NAMALWA (cell line): ENCODE measurements at places on chromosomes 7 and 10.
A peak's percentile ranks its signal among the peaks of the same experiment; 100 is the strongest.

DNA sequence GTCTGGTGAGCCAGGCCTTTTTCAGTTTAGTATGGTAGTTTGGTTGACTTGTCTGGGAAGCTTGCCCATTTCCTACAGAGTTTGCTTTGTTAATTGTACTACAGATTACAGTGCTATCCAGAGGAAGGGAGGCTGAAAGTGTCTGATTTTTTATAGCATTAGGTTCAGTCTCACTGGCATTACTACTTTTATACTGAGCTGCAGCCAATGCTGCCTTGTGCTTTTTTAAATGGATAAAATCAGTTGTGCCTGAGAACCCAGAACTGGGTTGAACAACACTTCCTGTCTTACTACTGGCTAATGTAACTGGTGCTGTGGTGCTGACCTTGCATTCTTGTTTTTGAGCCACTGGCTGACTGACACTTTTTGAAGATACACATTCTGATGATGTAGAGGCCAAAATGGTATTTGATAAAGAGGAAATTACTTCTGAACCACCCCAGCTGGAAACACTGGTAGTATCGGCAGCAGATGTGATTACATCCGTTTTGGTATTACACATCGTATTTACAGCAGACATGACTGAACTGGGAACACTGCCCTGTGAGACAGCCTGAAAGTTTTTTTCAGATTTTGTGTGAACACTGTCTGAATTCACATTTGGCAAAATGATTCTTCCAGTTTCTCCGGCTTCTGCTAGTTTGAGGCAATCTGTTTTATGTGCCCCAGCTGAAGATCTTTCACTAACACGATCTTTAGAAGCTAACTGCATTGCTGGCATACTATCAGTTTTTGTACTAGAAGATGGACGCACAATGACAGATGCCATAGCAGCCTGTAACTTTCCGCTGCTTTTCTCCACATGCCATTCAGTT lies 74.1 kb downstream of the NRBF2 start:
- DNase-seq: no peak

GRCh38 chr7:121276313-121276712 lies 52.5 kb upstream of the WNT16 start:
- DNase-seq: no peak

DNA sequence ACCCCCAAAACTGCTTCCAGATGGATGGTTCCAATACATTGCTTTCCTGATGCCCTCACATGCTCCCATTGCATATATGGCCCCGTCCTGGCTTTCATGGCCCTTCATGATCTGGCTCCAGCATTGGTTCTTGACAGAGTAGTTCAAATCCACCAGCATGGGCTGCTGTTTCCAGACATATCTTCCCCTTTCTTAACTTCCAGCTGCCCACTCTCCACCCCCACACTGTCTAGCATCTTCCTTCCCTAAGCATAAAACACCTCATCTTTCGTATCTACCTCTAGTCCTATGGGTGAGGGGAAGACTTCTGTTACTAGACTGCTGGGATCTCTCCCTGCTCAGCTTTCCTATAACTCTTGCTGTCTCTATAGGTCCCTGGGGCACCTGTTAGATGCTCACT lies 13.2 kb upstream of the GOLGA7B start:
- DNase-seq: no peak

GRCh38 chr10:131018886-131019500 lies 292.5 kb downstream of the TCERG1L start:
- DNase-seq: no peak

GRCh38 chr7:69898189-69898588 lies 299.9 kb downstream of the AUTS2 start:
- DNase-seq: peak; percentile 89

GRCh38 chr10:100811752-100812750 lies 66.7 kb downstream of the PAX2 start:
- DNase-seq: no peak

DNA sequence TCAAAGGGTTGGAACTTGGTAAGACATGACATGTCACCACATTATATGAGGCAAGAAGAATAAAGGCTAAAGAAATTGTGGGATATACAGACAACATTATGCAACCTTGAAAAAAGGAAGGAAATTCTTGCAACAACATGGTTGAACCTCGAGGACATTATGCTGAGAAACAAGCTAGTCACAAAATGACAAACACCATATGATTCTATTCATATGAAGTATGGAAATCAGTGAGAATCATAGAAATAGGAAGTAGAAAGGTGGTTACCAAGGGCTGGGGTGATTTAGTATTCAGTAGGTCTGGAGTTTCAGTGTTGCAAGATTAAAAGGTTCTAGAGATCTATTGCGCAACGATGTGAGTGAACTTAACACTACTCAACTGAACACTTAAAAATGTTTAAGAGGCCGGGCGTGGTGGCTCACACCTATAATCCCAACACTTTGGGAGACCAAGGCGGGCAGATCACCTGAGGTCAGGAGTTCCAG lies 126.9 kb upstream of the TBX20 start:
- no peak for DNase-seq
